ENCODE measurements at places on chromosomes 3 and 15. TPM values are rescaled to one million over a fixed set of nuclear protein-coding genes. Genes with fewer than 3 reads are reported as not detected.

The NRG4 gene
- 1.2 TPM for total RNA-seq

The CCDC13 gene
- total RNA-seq: 0.87 TPM

The AMOTL2 gene
- 119 TPM for total RNA-seq

The ARGFX gene
- total RNA-seq: not detected

The CCDC191 gene
- 4.1 TPM for total RNA-seq

The SUCLG2 gene
- 53.8 TPM for total RNA-seq

The MAP1A gene
- total RNA-seq: 2.3 TPM

The HACD3 gene
- total RNA-seq: 56.8 TPM

The RARB gene
- total RNA-seq: 5.8 TPM

DNA sequence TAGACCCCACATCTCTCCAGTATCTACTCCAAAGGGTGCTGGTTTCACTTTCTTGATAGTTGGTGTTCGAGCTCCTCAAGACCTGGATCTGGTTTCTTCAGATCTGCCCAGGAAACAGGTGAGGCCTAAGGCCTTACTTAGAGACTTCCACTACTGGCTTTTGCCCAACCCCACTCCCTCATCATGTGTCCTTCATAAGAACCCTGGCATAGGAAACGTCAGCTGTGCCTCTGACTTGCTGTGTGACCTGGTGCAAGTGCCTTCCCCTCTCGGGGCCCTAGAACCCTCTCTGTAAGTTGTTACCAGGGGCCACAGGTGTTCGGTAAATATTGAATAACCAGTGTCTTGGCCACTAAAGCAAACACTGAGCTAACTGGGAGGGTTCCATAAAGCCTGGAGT is 3.9 kb downstream of the OXTR start:
- peaks cover 32% of the 10 kb centered on the region for H3K27me3 ChIP-seq
- H3K27ac ChIP-seq: no peak overlapping the region
- H3K36me3 ChIP-seq: no peaks in the 10 kb centered on the region
- H3K4me3 ChIP-seq: no peak overlapping the region

- H3K4me3 ChIP-seq: no peak overlapping the region
- H3K4me1 ChIP-seq: no peaks in the 10 kb centered on the region
- H3K27ac ChIP-seq: no peak overlapping the region
- no peaks in the 10 kb centered on the region for H3K27me3 ChIP-seq
- DNase-seq: no peak
Measured at GRCh38 chr3:79011821-79012529, 755.8 kb downstream of the ROBO1 start.

DNA sequence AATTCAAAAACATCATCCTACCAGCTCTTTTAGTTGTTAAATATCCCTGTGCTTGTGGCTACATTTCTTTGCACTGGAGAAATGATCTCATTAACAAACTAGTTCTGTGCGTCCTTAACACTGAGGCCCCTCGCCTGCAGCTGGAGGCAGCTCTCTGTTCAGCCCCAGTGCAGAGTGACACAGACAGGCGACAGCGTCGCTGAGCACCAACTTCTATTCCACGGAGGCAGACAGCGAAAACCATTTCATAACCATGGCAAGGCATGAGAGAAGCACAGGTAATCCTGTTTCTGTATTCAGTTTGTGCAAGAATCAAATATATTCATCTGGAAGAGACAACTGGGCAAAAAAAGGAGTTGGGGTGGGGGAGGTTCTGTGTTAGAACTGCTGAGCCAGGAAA is 530.7 kb downstream of the ZIC1 start:
- H3K4me1 ChIP-seq: no peaks in the 10 kb centered on the region
- no peaks in the 10 kb centered on the region for H3K36me3 ChIP-seq
- no peak overlapping the region for H3K27ac ChIP-seq
- no peak for DNase-seq
- no peak overlapping the region for H3K4me3 ChIP-seq
- H3K27me3 ChIP-seq: no peaks in the 10 kb centered on the region

GRCh38 chr3:10614168-10614567 is 108.8 kb upstream of the ATP2B2 start:
- no peaks in the 10 kb centered on the region for H3K4me1 ChIP-seq
- no peak overlapping the region for H3K4me3 ChIP-seq
- H3K27ac ChIP-seq: no peak overlapping the region
- no peaks in the 10 kb centered on the region for H3K36me3 ChIP-seq

- no peaks in the 10 kb centered on the region for H3K27me3 ChIP-seq
- no peak for DNase-seq
- no peak overlapping the region for H3K27ac ChIP-seq
- no peaks in the 10 kb centered on the region for H3K36me3 ChIP-seq
Measured at GRCh38 chr15:80480909-80481308, 76.7 kb downstream of the ARNT2 start.

DNA sequence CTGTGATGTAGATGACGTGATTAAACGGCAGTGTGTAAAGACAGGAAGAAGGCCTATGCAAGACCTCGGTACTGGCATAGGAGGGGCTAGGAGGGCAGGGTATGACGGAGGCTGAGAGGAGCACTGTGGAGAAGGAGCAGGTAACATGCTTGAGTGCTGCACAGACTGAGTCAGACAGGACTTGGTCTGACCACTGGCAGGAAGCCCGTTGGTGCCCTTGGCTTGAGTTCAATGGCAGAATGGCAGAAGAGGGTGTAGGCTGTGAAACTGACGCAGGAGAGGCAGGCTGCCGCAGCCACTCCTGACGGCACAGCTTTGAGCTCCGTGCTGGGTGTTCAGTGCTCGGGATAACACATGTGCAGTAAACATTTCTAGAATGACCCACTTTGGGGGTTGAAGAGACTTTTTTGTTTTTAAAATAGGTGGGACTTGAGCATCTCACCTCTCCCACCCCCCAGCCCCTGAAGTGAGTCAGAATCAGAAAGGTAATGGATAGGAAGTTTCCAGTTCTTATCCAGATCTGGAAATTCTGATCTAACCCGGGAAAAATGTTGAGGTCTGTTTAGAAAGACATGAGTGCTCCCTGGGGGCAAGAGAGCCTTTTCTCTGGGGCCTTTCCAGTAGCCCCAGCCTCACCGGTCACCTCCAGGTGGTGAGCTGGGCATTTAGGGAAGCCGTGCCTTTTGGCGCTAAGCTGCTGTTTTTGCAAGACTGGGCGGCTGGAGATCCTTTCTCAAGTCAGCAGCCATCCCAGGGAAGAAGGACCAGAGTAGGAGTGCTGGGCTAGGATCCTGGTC is 126.4 kb downstream of the RPLP1 start:
- peaks cover 5% of the 10 kb centered on the region for H3K4me1 ChIP-seq
- no peak overlapping the region for H3K4me3 ChIP-seq
- peak; percentile 88 for DNase-seq
- H3K27me3 ChIP-seq: no peaks in the 10 kb centered on the region
- no peaks in the 10 kb centered on the region for H3K36me3 ChIP-seq

- H3K27me3 ChIP-seq: no peaks in the 10 kb centered on the region
- DNase-seq: peak; percentile 10
- no peak overlapping the region for H3K4me3 ChIP-seq
Measured at GRCh38 chr15:41919954-41920538, 26.2 kb upstream of the SPTBN5 start.

GRCh38 chr3:64460141-64460730 is 227.6 kb downstream of the ADAMTS9 start:
- H3K4me1 ChIP-seq: no peaks in the 10 kb centered on the region
- no peak overlapping the region for H3K27ac ChIP-seq
- H3K27me3 ChIP-seq: no peaks in the 10 kb centered on the region
- H3K36me3 ChIP-seq: no peaks in the 10 kb centered on the region

DNA sequence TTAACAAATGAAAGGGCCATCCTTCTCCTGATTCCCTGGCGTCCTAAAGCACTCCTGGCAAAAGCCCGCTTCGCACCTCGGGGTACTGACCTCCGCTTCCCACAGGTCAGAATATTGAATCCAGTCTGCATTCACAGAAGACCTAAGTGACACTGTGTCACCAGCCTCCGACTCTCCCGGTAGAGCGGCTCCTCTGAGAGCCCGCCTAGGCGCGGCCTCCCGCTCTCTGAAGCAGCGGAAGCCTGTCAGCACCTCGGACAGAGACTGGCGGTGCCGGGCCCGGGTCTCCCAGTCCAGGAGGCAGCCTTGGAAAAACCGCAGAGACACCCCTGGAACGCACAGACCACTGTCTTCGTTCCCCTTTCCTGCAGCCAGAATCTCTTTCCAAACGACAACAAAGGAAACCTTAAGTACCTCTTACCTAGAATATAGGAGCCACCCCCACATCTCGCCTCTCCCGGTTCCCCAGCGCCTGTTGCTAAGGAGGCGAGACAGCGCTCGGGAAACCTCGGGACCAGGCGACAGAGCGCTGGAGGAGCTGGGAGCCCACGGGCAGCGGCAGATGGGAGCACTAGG is 1.2 kb downstream of the GABRB3 start:
- H3K27me3 ChIP-seq: peaks cover 53% of the 10 kb centered on the region
- DNase-seq: peak; percentile 67
- H3K36me3 ChIP-seq: no peaks in the 10 kb centered on the region
- peaks cover 8% of the 10 kb centered on the region for H3K4me1 ChIP-seq

DNA sequence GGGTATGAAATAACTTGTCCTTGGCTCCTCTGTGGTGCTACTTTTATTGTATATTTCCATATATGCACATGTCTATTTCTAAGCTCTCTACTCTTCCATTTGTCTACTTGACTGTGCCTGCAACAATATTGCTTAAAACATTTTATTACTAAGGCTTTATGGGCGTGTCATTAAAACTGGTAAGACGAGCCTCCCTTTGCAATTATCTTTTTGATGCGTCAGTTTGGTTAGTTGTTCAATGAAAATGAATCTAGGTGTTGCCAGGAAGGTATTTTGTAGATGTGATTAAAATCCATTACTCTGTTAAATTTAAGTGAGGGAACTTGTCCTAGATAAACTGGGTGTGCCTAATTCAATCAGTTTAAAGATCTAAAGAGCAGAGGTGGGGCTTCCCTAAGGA is 12.9 kb upstream of the TRA2B start:
- H3K27ac ChIP-seq: no peak overlapping the region
- no peaks in the 10 kb centered on the region for H3K4me1 ChIP-seq

DNA sequence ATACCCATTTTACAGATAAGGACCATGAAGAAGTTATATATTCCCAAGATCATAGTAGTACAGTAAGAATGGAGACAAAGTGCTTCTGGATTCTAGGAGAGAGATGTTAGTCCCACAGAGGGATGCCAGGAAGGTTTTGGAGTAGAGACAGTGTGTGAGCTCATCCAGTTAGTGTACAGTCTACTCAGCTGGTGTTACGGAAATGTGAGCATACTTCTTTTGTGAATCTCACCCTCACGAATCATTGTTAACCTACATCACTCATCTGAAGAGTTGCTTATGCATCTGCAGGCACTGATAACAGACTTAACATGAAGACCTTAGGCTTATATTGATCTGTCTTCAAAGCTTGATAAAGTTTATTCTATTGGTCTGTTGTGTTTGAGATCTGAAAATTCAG is 106.6 kb upstream of the PTPRG start:
- H3K27ac ChIP-seq: no peak overlapping the region
- DNase-seq: no peak
- H3K4me3 ChIP-seq: no peak overlapping the region
- H3K36me3 ChIP-seq: no peaks in the 10 kb centered on the region
- H3K4me1 ChIP-seq: no peaks in the 10 kb centered on the region
- no peaks in the 10 kb centered on the region for H3K27me3 ChIP-seq

- H3K4me3 ChIP-seq: no peak overlapping the region
- peaks cover 39% of the 10 kb centered on the region for H3K36me3 ChIP-seq
- no peak for DNase-seq
- H3K27me3 ChIP-seq: no peaks in the 10 kb centered on the region
- no peak overlapping the region for H3K27ac ChIP-seq
Measured at GRCh38 chr15:23035964-23036566, 3.3 kb downstream of the TUBGCP5 start.

DNA sequence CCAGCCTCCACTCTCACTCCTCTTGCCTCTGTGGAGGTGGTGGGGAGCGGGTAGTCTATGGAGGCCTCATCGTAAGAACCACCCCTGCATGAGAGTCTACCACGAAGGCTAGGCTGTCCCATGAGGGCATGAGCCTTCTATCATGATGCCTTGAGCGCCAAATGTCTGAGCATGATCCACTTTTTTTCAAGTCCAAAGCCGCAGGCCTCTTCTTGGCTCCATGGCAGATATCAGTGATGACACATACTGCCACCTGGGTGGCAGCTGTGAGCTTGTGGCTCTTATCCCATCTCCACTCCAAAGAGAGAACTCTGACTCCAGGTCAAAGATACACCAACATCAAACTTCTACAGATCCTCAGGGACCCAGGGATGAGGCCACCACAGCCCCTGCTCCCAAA is 13.5 kb downstream of the POC1A start:
- peaks cover 21% of the 10 kb centered on the region for H3K4me1 ChIP-seq
- no peak overlapping the region for H3K27ac ChIP-seq
- no peak for DNase-seq
- no peaks in the 10 kb centered on the region for H3K36me3 ChIP-seq
- H3K4me3 ChIP-seq: no peak overlapping the region
- H3K27me3 ChIP-seq: no peaks in the 10 kb centered on the region

- H3K36me3 ChIP-seq: no peaks in the 10 kb centered on the region
- H3K27me3 ChIP-seq: no peaks in the 10 kb centered on the region
- no peak overlapping the region for H3K27ac ChIP-seq
- no peak for DNase-seq
Measured at GRCh38 chr15:87672309-87673288, 583.9 kb downstream of the NTRK3 start.

- H3K4me1 ChIP-seq: no peaks in the 10 kb centered on the region
- no peak overlapping the region for H3K27ac ChIP-seq
- H3K27me3 ChIP-seq: no peaks in the 10 kb centered on the region
- H3K4me3 ChIP-seq: no peak overlapping the region
- no peak for DNase-seq
Measured at GRCh38 chr3:114319453-114319852, 25.6 kb downstream of the TIGIT start.

GRCh38 chr3:159001711-159002110 is 199.9 kb downstream of the MFSD1 start:
- no peak overlapping the region for H3K27ac ChIP-seq
- no peaks in the 10 kb centered on the region for H3K4me1 ChIP-seq
- no peaks in the 10 kb centered on the region for H3K36me3 ChIP-seq
- H3K4me3 ChIP-seq: no peak overlapping the region
- DNase-seq: no peak

- H3K27me3 ChIP-seq: no peaks in the 10 kb centered on the region
- peaks cover 19% of the 10 kb centered on the region for H3K4me1 ChIP-seq
- no peak for DNase-seq
- H3K36me3 ChIP-seq: no peaks in the 10 kb centered on the region
- no peak overlapping the region for H3K4me3 ChIP-seq
- H3K27ac ChIP-seq: no peak overlapping the region
Measured at GRCh38 chr3:143822374-143822773, 25.9 kb downstream of the SLC9A9 start.

DNA sequence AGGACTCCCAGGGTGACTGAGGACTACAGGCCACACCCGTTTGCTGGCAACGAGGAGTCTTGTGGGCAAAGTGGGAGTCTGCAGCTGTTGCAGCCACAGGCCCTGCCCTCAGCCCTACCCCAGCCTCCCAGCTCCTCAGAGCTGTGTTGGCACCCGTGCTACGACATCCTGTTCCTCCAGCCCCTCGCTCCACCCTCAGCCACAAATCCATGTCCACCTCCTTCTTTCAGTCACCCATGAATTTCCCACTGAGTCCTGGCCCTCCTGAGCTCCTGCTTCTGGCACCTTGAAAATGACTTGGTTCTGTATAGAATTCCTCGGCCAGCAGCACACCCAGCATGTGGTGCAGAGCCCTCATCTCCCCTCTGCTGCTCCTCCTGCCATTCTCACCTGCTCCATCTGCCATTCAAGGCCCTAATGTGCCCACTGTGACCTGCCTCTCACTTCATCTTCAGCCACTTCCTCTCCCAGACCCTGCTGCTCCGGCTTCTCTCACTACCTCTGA is 20.9 kb upstream of the VILL start:
- no peak overlapping the region for H3K4me3 ChIP-seq
- DNase-seq: no peak

All from upper lobe of right lung (tissue), 1 donor.